Lower leg skin (tissue), 4 donors: ENCODE measurements at places on chromosomes 5 and 9. TPM values are rescaled to one million over a fixed set of nuclear protein-coding genes. Genes with fewer than 3 reads are reported as not detected.

DNA sequence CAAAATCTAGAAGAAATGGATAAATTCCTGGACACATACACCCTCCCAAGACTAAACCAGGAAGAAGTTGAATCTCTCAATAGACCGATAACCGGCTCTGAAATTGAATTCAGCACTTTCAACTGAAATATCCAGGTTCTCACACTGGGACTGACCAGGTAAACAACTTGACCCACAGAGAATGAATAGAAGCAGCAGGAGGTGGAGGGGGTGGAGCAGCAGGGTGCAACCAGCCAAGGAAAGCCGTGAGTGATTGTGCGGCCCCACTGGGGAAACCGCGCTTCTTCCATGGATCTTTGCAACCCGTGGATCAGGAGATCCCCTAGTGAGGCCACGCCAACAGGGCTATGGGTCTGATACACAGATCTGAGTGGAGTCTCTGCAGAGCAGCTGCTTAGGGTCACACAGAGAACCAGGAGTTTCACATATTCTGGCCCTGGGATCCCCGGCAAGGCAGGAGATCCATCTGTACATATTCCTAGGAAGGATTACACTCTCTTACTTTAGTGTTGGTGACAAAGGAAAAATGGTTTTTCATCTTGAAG is 181.5 kb downstream of the SLCO4C1 start:
- no peak for DNase-seq

GRCh38 chr9:3455717-3456116 is 70.1 kb downstream of the RFX3 start:
- no peak for DNase-seq

Gene HCN1
- total RNA-seq, result not detected

Gene HK3
- total RNA-seq, result 1.7 TPM

DNA sequence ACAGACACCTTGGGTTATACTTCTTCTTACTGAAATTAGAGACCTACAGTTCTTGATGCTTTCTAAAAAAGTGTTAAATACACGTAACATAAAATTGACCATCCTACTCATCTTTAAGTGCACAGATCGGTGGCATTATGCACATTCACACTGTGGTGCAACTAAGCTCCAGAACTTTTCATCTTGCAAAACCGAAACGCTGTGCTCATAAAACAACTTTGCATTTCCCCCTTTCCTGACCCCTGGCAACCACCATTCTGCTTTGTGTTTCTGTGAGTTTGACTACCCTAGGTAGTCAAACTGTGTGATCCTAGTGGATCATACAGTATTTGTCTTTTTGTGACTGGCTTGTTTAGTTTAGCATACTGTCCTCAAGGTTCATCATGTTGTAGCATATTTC is 3.9 kb downstream of the MVB12B start:
- DNase-seq, result no peak

Gene PCDHGA11
- total RNA-seq, result 3.8 TPM

Gene FAM163B
- total RNA-seq, result not detected

- DNase-seq, result no peak
These were observed 478.5 kb downstream of the PTPRD start for GRCh38 chr9:10134266-10134665.

DNA sequence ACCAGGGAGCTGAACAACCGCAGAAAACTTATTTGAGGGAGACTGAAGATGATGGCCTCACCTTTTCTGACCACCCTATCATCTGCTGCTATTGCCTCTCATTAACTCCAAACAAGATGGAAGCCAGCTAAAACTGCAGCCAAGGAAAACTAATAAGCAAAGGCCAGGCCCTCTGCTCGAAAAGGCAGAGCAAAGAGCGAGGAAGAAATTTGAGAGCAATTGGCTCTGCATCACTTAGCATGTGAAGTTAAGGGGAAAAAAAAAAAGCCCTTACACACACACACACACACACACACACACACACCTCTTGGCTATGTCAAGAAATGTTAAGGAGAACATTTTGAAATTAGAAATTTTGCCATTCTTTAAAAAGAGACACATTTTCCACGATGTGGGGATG is 228.1 kb upstream of the CYLC2 start:
- no peak for DNase-seq

DNA sequence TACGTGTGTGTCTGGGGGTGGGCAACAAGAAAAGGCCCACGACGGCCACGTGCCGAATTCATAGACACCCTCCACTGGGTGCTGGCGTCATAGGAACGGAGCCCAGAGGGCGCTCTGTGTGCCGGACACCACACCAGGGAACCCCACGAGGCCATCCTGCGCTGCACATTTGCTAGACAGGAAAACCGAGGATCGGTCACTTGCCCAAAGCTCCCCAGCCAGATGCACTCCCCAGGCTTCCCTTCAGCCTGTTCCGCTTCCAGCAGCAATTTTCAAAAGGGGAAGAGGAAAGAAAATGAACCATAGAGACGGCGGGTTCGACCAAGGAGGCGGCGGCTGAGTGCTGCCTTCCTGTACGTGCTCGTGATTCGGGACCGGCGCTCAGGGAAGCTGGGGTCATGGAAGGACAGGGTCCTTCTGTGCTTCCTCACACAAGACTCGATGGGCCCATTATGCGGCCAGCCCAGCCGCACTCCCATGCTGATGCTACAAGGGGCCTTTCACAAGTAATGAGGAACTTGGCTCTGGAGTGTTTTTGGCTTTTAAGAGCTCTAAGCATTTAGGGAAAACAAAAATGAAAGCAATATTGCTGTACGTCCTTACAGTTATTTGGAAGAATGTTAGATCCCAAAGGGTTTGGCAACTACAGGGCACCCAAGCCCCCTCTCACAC is 124.6 kb upstream of the SARDH start:
- DNase-seq, result peak; percentile 51

Gene UBE2B
- 43.4 TPM for total RNA-seq

GRCh38 chr9:99602854-99603253 is 218.8 kb upstream of the NR4A3 start:
- DNase-seq, result no peak

Gene PHF24
- total RNA-seq, result 0.44 TPM

DNA sequence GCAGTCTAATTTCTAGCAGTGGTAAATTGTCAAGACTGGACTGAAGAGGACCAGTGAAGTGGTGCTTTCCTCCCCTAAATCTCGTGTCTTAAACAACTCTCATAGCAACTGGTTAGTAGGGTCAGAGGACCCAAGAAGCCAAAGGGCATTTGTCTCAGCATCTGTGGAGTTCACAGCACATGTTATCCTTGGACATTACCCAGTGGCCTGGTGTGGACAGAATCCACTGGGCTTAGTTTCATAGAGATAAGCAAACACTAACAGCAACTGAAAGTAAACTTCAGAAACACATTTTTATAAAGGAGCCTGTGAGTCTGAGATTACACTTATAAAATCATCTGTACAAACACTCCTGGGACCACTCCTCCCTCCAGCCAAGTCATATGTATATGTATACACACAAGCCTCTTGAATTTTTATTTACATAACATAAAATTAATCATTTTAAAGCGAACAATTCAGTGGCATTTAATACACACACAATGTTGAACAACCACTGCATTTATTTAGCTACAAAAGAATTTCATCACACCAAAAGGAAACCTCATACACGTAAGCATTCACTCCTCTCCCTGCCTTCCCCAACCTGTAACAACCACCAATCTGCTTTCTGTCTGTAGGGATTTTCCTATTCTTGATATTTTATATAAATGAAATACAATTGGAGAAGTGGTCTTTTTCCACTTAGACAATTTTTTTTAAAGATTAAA is 457.8 kb downstream of the RASEF start:
- DNase-seq, result no peak

DNA sequence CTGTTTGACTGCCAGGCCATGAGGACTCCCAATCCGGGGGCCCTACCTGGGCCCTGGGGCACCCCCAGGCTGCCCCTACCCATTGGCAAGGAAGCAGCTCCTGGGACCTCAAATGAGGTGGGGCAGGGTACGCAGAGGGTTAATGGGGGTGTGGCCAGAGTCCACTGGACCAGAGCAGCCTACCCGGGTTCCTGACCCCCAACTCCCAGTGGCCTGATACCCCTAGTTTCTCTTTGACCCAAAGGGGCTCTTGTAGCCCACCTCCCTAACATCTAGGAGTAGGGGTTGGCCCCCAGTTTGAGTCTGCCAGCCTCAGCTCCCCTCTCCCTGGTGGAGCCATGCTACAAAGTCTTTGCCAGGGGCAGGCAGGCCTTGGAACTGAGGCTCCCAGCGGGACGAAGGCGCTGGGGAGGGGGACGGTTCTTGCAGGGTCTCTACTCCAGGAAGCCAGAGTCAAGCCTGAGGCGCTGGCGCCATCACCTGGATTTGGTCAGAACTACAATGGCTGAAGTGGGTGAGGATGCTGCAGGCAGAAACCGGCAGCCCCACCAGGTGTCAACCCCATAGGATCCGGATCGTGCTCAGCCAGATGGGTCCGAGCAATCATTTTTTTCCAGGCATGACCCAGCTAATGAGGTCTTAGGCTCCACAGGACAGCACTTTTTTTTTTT is 8.4 kb upstream of the CERCAM start:
- peak; percentile 35 for DNase-seq

DNA sequence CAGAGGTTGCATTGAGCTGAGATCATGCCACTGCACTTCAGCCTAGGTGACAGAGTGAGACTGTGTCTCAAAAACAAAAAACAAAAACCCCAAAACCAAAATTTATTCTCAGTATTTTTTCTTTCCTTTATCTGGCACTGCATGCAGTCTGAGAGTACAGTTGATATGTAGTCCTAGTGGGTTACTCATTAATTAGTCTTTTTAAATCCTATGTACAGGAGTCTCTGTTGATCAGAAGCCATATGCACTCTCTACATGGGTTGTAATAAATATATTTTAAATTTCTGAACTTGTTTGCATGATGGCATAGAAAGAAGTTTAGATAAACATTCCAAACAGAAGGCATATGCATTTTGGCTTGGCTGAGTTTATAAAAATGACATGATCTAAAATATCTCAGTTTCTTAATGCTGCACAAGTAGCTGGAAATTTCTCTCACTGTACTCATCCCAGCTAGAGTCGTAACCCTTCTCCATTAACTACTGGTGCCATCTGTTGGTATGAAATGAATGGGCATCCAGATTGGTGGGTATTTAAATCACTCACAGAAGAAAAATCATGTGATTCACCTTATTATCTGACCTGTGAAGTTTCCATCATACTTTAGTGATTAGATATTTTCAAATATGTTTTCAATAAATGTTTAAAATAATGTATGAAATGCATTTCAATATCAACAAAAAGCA is 284.8 kb downstream of the CTNND2 start:
- no peak for DNase-seq

Gene GABRA1
- not detected for total RNA-seq

Gene WNT8A
- total RNA-seq, result not detected

GRCh38 chr5:112192866-112193265 is 226.2 kb downstream of the EPB41L4A start:
- DNase-seq, result no peak

- no peak for DNase-seq
These were observed 17.8 kb downstream of the UNC13B start for GRCh38 chr9:35179347-35180280.

Gene LVRN
- total RNA-seq, result 0.55 TPM

- DNase-seq, result no peak
These were observed 7.4 kb upstream of the CCDC187 start for GRCh38 chr9:136311051-136312008.

DNA sequence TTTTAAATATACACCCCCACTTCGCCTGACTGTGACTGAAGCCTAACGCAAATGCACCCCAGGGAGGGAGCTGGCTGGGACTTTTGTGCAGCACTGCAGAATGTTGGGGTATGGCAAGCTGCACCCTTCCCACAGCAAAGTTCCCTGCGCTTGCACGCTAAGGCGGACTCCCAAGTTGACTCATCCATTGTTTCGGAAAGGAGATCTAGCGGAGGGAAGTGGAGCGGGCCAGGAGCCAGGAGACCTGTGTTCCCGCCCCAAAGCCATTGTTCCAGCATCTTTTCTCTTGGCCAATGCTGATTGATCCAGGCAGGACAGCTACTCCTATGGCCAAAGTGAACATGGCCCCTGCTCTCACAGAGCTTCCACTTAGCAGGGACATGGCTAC is 202.9 kb downstream of the AOPEP start:
- peak; percentile 87 for DNase-seq

Gene CD274
- 0.79 TPM for total RNA-seq

DNA sequence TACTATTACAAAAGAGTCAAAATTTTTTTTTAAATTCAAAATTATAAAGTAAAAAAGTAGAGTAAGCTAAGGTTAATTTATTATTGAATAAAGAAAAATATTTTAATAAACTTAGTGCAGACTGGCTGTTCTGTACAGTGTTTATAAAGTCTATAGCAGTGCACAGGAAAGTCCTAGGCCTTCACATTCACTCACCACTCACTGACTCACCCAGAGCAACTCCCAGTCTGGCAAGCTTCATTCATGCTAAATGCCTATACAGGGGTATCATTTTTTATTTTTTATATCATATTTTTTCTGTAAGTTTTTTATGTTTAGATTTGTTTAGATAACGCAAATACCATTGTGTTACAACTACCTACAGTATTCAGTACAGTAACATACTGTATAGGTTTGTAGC is 700.7 kb upstream of the GRAMD2B start:
- no peak for DNase-seq

- no peak for DNase-seq
These were observed 21.0 kb downstream of the PLAC8L1 start for GRCh38 chr5:146084376-146084775.

- DNase-seq, result no peak
These were observed 4.3 kb downstream of the CSNK1A1 start for GRCh38 chr5:149546974-149547373.

DNA sequence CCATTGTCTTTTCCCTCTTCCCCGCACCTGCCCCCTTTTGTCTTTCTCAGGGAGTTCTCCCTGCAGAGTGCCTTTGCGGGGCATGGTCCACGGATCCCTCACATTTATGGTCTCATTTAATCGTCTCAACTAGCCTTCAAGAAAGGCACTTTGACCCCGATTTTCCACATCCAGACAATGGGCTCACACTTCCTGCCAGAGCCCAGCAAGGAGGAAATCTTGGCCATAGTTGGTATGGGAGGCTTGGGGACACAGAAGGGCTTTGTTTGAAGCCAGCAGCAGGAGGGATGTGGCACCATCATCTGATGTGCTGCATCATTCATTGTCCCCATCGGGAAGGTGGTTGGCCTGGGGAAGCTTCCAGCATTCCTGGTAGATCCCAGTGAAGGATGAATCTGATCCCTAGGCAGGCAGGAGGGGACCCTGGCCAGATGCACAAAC is 24.9 kb downstream of the GSN start:
- no peak for DNase-seq

DNA sequence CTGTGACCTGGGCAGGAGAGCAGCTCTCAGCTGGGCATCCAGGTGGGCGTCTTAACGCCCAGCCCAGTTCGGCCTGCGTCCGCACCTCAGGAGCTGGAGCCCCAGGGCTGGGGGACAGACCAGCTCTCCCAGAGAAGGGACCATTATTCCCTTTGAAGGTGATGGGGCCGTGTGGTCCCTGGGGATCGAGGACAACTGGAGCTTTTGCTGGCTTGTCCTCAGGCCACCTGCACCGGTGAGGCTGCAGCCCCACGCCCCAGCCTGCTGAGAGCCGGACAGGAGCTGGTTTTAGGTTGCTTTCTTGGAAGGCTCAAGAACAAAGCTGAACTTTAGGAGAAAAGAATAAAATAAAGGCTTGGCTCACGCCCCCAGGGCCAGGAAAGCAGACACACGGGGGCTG is 40.9 kb downstream of the NACC2 start:
- DNase-seq, result no peak

Gene PRRX2
- 16.3 TPM for total RNA-seq
